Thoracic aorta (tissue), 2 donors: ENCODE measurements at places on chromosomes 5 and 9. TPM values are rescaled to one million over a fixed set of nuclear protein-coding genes. Genes with fewer than 3 reads are reported as not detected.
A peak's percentile ranks its signal among the peaks of the same experiment; 100 is the strongest.

- H3K4me1 ChIP-seq = no peaks in the 10 kb centered on the region
- H3K27me3 ChIP-seq = no peaks in the 10 kb centered on the region
- H3K27ac ChIP-seq = no peak overlapping the region
Observed at GRCh38 chr9:97978371-97979130, 4.6 kb upstream of the ANP32B start.

DNA sequence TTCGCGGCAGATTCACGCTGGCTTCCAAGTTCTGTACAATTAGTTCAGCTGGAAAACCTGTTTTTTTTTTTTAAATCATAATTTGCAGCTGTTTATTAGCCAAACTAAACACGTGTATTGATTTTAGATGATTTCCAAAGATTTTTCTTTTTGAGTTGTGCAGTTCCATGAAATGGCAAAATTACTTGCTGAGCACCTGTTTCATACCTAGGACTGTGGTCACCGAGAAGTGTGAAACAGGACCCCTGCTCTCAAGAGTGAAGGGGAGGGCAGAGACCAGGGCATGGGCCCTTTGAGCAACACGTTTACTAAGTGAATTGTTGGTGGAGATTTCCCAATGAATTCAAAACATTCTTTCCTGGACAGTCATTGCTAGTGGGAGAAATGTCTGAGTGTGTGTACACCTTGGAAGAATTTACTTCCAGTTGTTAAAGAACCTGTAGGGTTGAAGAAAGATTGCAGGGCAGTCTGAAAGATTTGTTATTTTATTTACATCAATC is 688 bp downstream of the SNX24 start:
- H3K27me3 ChIP-seq = no peaks in the 10 kb centered on the region
- H3K4me3 ChIP-seq = peak overlapping the region; percentile 99
- peak overlapping the region; percentile 82 for H3K27ac ChIP-seq
- H3K4me1 ChIP-seq = peaks cover 29% of the 10 kb centered on the region
- DNase-seq = no peak
- H3K36me3 ChIP-seq = no peaks in the 10 kb centered on the region

DNA sequence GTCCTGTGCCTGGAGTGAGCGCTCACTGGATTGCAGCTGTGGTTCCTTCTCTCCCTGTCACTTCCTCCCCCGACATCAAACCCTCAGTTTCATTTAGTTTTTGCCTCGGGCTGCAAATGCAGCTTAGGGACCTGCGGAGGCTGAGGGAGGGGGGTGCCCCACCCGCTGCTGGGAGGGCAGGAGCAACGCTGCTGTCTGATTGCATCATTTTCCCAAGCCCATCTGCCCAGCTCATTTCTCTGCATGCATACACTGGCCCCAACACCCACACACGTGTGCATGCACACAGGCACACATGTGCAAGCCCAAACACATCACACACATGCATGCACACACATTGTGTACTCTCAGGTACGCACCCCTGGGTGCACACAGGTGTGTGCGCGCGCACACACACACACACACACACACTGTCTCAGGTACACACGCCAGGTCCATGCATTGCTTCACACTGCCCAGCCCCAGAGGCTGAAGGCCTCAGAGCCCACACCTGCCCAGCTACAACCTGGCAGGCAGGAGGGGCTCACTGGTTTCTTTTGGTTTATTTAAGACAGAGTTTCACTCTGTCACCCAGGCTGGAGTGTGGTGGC is 3.4 kb downstream of the ASS1 start:
- no peaks in the 10 kb centered on the region for H3K36me3 ChIP-seq
- H3K4me3 ChIP-seq = no peak overlapping the region
- peaks cover 31% of the 10 kb centered on the region for H3K4me1 ChIP-seq
- no peak for DNase-seq

Gene CD72
- total RNA-seq = 9.9 TPM

Gene DRD1
- total RNA-seq = 0.99 TPM

Gene LCN1
- not detected for total RNA-seq
